ENCODE measurements at places on chromosomes 11 and 22. TPM values are rescaled to one million over a fixed set of nuclear protein-coding genes. Genes with fewer than 3 reads are reported as not detected.

The TMPRSS13 gene
- not detected for total RNA-seq

The KRTAP5-8 gene
- not detected for total RNA-seq

The GGT1 gene
- total RNA-seq: 2.1 TPM

The C11orf97 gene
- total RNA-seq: not detected

The ACR gene
- total RNA-seq: not detected

The RIBC2 gene
- total RNA-seq: 0.25 TPM

The OR2AT4 gene
- not detected for total RNA-seq

The MPPED2 gene
- total RNA-seq: not detected

- no peaks in the 10 kb centered on the region for H3K4me1 ChIP-seq
- no peak for DNase-seq
- no peak overlapping the region for H3K27ac ChIP-seq
- H3K4me3 ChIP-seq: no peak overlapping the region
- H3K36me3 ChIP-seq: no peaks in the 10 kb centered on the region
These were observed 65.3 kb upstream of the SLN start for GRCh38 chr11:107777110-107777509.

DNA sequence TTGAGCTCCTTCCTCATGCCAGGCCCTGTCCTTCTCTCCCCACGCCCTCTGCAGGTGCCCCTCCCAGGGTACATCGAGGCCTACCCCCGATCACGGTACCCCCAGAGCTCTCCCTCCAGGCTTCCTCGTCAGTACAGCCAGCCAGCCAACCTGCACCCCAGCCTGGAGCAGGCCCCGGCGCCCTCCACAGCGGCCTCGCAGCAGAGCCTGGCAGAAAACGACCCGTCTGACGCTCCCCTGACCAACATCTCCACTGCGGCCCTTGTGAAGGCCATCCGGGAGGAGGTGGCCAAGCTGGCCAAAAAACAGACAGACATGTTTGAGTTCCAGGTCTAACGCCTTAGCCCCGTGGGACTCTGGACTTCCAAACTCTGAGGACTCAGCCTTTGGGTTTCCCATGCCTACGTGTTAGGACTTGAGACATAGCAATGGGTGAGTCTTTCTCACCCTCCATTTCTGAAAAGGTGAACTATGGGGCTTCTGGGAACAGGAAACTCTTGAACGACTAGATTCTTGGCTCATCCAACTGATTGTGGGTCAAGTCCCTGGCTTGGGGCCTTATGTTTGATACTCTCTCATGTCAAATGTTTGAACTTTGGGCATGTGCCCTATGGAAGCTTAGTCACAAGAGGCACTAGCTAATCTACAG is 32.7 kb downstream of the C11orf91 start:
- peaks cover 35% of the 10 kb centered on the region for H3K4me1 ChIP-seq
- H3K27me3 ChIP-seq: no peaks in the 10 kb centered on the region
- H3K27ac ChIP-seq: no peak overlapping the region
- no peak for DNase-seq
- H3K4me3 ChIP-seq: no peak overlapping the region

GRCh38 chr11:57513911-57514537 is 1.5 kb downstream of the SLC43A1 start:
- no peaks in the 10 kb centered on the region for H3K36me3 ChIP-seq
- H3K4me3 ChIP-seq: peak overlapping the region; percentile 99
- no peaks in the 10 kb centered on the region for H3K27me3 ChIP-seq
- peaks cover 4% of the 10 kb centered on the region for H3K4me1 ChIP-seq

GRCh38 chr22:46051646-46052045 is 74.7 kb upstream of the WNT7B start:
- DNase-seq: no peak
- H3K27ac ChIP-seq: peak overlapping the region; percentile 99
- H3K4me1 ChIP-seq: peaks cover 44% of the 10 kb centered on the region

DNA sequence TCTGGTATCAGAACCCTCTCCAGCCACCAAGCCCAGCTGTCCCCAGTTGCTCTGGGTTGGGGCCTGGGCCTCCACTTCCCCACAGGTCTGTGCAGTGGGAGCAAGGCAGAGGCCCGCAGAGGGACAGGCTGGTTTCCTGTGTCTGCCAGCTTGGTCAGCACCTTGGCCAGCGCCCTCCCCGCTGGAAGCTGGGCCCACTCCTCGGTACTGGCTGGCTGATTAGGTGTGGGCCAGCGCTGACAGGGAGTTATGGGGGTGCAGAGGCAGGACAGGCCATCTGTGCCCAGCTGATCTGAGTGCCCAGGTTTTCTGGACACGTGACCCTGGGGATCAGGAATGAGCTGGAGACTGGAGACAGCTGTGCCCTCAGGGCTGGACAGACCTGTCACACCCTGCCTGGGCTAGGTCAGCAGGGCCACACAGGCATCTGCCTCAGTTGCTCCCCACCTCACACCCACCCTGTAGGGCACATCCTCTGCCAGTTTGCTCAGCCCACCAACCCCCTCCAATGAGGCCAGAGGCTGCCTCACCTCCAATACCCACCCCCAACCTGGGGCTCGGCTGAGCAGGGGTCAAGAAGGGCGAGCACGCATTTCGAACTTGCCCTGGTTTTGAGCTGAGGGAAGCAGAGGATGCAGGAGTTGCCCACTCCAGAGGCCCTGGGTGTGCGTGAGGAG is 175.3 kb downstream of the IGLL1 start:
- no peak overlapping the region for H3K4me3 ChIP-seq
- H3K27me3 ChIP-seq: peaks cover 11% of the 10 kb centered on the region
- peak; percentile 31 for DNase-seq
- H3K36me3 ChIP-seq: no peaks in the 10 kb centered on the region
- no peak overlapping the region for H3K27ac ChIP-seq

DNA sequence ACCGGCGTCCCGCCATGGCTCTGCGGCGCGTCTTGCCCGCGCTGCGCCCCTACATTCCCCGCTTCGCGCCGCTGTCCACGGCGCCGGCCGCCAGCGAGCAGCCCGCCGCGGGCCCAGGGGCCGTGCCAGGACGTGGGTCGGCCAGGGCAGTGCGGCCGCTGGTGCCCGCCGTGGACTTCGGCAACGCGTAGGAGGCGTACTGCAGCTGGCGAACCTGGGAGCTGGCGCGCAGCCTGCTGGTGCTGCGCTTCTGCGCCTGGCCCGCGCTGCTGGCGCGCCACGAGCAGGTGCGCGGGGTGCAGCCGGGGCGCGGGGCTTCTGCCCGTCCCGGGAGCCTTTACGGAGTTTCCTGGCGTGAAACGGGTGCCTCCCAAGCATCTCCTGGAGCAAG is 20.1 kb downstream of the DGCR6L start:
- H3K4me3 ChIP-seq: peak overlapping the region; percentile 64
- peak; percentile 57 for DNase-seq
- H3K27ac ChIP-seq: no peak overlapping the region
- no peaks in the 10 kb centered on the region for H3K4me1 ChIP-seq

DNA sequence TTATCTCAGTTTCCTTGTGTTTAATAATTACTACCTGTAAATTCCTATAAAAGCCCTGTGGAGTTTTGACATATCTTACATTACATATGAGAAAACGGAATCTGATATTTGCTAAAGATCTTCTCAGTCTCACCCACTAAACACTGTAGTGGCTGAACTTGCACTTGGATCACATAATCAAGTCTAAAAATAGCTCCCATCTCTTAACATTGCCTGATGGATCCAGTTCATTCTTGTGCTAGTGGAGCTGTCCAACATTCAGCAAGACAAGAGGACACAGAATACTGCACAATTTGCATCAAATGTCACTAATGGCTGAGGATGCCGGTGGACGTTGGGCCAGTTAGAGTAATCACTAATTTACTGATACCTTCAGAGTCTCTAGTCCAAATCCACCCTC is 569.9 kb upstream of the ANO5 start:
- no peaks in the 10 kb centered on the region for H3K4me1 ChIP-seq
- no peak for DNase-seq
- no peaks in the 10 kb centered on the region for H3K27me3 ChIP-seq

DNA sequence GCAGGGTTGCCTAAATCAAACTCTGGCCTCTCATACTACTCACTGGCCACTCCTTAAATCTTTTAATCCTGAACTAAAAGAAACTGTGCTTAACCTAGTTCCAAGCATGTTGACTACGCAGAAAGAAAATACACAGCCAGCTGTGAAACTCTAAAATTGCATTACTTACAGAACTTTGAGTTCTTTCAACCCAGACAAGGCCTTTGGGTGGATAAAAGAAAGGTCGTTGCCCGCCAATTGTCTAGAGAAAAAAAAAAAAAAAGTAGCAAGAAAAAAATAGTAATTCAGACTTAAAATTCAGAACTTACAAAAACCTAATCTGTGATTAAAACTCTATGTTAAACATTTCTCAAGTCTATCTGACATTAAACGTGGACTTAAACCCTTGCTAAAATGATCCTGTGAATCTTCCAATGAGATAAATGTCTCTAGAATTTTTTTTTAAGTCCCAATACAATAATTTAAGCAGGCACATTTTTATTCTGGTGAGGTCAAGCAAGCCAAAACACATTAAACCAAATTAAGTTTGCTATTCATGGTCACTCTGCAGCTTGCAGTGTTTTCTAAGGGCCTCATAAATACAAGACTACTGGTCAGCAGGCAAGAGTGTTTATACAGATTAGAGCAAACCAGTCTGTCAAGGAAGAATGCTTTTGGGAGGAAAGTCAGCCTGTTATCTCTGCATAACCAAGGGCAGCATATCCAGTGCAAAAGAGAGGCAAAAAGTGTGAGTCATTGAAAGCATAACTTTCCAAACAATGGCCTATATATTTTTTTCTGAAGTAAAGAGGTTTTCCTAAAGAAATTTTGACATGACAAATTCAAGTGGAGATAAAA is 29.5 kb upstream of the CCDC34 start:
- peak overlapping the region; percentile 28 for H3K27ac ChIP-seq
- H3K27me3 ChIP-seq: no peaks in the 10 kb centered on the region
- no peak overlapping the region for H3K4me3 ChIP-seq
- H3K4me1 ChIP-seq: peaks cover 71% of the 10 kb centered on the region
- DNase-seq: peak; percentile 67

- no peaks in the 10 kb centered on the region for H3K4me1 ChIP-seq
- H3K36me3 ChIP-seq: no peaks in the 10 kb centered on the region
- peak; percentile 48 for DNase-seq
- H3K4me3 ChIP-seq: no peak overlapping the region
- H3K27ac ChIP-seq: no peak overlapping the region
These were observed 3.8 kb upstream of the OR5A2 start for GRCh38 chr11:59429924-59430516.

DNA sequence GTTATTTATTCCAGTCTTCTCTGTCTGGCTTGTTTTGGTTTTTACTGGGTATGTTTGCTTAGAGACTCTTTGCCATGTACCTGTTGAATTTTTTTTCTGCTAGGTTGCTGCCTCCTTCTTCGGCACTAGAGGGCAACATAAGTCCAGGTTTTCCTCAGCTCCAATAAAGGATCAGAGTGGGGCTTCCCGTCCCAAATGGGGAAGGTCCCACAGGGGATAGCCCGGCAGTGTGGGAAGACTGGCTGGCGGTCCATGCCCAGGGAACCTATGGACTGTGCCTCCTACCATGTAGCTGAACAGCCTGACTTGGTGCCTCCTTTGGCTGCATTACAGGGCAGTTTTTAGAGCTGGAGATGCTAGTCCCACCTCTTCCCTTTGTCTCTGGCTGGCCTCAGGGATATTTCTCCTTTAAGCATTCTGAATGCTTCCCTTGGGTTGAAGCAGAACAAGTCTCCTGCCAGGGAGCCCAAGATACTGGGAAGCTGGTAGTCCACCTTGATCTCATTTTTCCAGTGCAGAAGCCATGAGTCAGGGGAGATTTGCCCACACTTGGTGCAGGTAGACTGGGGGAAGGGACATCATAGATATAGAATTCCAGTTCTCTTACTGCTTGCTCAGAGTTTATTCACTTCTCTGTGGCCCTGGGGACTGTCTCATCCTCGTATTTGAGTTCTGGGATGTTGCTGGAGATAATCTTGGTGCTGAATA is 60.2 kb downstream of the BRD1 start:
- H3K36me3 ChIP-seq: no peaks in the 10 kb centered on the region
- no peaks in the 10 kb centered on the region for H3K4me1 ChIP-seq
- H3K27me3 ChIP-seq: no peaks in the 10 kb centered on the region
- H3K27ac ChIP-seq: no peak overlapping the region
- no peak overlapping the region for H3K4me3 ChIP-seq

DNA sequence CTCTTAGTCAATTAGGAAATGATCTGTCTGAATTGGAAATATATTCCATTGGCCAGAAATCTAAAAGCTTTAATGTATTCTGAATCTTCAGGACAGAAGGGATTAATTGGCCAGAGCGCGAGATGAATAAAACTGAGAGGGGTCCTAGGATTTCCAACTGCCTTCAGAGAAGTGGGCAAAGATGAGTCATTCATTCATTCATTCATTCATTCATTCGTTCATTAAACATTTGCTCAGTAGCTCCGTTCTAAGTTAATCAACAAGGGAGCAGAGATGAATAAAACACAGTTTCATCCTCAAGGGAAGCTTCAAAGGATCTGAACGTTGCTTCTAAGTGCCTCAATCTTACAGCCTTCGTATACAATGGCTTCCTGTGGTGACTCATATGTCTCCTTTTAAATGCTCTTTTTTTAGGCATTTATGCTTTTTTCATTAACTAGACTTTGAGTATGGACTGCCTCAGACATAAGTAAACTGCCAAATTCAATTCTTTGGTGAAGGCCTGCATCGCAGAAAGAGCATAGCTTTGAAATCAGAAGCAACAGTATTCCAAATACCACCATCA is 537.4 kb upstream of the CCDC90B start:
- H3K36me3 ChIP-seq: no peaks in the 10 kb centered on the region
- H3K27me3 ChIP-seq: no peaks in the 10 kb centered on the region
- peaks cover 28% of the 10 kb centered on the region for H3K4me1 ChIP-seq

GRCh38 chr11:73398132-73398526 is 21.9 kb downstream of the RELT start:
- H3K27ac ChIP-seq: no peak overlapping the region
- H3K4me1 ChIP-seq: peaks cover 20% of the 10 kb centered on the region
- H3K4me3 ChIP-seq: no peak overlapping the region

DNA sequence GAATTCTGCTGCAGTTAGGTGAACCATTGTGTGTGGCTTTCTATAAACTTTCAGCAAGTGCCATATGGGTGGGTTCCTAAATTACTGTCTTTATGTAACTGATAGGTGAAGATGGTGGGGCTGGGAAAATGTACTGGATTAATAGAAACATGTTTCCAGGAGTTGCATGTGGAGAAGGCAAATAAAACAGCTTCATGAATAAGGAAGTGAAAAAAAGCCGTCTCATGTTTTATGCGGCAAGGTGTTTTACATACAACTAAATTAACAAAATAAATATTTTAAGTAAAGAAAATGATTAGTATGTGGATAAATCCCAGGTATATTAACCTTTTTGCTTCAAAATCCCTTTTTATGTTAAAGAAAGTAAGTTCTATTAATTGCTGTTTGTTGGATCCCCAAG is 67.2 kb downstream of the EXT2 start:
- no peaks in the 10 kb centered on the region for H3K4me1 ChIP-seq
- no peak for DNase-seq
- no peak overlapping the region for H3K4me3 ChIP-seq
- H3K27ac ChIP-seq: no peak overlapping the region

- no peak overlapping the region for H3K4me3 ChIP-seq
- H3K27ac ChIP-seq: no peak overlapping the region
- DNase-seq: no peak
- no peaks in the 10 kb centered on the region for H3K27me3 ChIP-seq
- no peaks in the 10 kb centered on the region for H3K36me3 ChIP-seq
These were observed 61.8 kb downstream of the SNX19 start for GRCh38 chr11:130854483-130854882.

- peaks cover 47% of the 10 kb centered on the region for H3K4me1 ChIP-seq
- H3K27me3 ChIP-seq: no peaks in the 10 kb centered on the region
- peak overlapping the region; percentile 99 for H3K27ac ChIP-seq
- no peak overlapping the region for H3K4me3 ChIP-seq
- H3K36me3 ChIP-seq: no peaks in the 10 kb centered on the region
These were observed 107.1 kb upstream of the CD44 start for GRCh38 chr11:35031867-35032266.
